ENCODE measurements at places on chromosomes 11 and 22.

DNA sequence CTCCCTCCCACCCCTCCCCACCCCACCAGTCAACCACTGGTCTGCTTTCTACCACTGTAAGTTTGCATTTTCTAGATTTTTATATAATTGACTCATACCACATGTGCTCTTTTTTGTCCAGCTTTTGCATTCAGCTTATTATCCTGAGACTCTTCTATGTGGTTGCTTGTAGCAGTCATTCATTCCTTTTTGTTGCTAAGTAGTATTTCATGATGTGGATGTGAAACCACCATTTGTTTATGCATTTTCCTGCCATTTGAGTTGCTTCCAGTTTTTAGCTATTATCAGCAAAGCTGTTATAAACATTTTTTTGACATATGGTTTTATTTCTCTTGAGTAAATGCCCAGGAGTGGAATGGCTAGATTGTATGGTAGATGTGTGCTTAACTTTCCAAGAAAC, 77.0 kb upstream of the FGF3 start:
- DNase-seq: no peak

DNA sequence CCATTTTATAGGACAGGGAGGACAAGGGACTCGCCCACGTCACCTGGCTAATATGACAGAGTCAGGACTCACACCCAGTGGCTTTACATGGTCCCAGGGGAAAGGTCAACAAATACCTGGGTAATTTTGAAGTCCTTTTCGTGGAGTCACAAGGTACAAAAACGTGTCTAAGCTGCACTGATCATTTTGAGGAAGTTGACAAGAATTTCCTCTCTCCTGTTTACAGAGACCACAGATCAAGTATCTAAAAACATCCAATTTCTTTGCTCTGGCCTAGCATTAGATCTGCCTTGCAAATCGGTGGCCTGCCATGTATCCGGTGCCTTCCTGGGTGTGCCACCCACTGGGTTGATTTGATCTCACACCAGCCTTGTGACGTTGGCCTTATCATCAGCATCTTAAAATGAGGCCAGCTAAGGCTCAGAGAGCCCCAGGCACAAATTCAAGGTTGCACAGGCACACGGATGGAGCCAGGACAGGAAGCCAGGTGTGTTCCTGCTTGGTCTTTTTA, 17.6 kb downstream of the GDPD5 start:
- DNase-seq: no peak

- no peak for DNase-seq
These were observed 24.9 kb upstream of the CHKA start for GRCh38 chr11:68146010-68146540.

DNA sequence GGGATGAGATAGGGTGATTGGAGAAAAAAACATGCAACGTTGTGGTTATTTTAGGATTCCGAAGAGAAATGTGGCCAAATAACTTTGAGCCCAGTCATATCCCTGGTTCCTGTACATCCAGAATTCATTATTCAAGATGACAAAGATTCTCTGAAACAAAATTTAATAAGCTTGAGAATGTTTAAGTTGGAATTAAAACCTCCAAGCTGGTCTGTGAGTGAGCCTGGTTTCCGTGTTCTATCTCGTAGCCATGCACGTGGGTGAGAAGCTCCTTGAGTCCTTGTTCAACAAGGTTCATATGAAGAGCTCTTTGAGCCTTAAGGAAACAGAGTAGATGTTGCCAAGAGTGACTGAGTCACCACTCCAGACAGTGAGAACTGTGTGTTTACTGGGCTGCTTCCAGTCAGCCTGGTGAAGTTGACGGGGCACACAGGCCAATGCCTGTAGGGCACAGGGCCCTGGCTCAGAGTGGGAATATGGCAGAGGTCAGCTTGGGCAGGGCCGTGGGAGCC, 206.5 kb downstream of the NAV2 start:
- DNase-seq: no peak

Measured in activated naive CD4-positive, alpha-beta T cell (primary cell).